ENCODE measurements at places on chromosomes 12 and 14.
A peak's percentile ranks its signal among the peaks of the same experiment; 100 is the strongest.

- no peak for DNase-seq
These were observed 2.5 kb upstream of the LPAR5 start for GRCh38 chr12:6638305-6638704.

- no peak for DNase-seq
These were observed 77.2 kb downstream of the CCDC92 start for GRCh38 chr12:123895451-123895850.

DNA sequence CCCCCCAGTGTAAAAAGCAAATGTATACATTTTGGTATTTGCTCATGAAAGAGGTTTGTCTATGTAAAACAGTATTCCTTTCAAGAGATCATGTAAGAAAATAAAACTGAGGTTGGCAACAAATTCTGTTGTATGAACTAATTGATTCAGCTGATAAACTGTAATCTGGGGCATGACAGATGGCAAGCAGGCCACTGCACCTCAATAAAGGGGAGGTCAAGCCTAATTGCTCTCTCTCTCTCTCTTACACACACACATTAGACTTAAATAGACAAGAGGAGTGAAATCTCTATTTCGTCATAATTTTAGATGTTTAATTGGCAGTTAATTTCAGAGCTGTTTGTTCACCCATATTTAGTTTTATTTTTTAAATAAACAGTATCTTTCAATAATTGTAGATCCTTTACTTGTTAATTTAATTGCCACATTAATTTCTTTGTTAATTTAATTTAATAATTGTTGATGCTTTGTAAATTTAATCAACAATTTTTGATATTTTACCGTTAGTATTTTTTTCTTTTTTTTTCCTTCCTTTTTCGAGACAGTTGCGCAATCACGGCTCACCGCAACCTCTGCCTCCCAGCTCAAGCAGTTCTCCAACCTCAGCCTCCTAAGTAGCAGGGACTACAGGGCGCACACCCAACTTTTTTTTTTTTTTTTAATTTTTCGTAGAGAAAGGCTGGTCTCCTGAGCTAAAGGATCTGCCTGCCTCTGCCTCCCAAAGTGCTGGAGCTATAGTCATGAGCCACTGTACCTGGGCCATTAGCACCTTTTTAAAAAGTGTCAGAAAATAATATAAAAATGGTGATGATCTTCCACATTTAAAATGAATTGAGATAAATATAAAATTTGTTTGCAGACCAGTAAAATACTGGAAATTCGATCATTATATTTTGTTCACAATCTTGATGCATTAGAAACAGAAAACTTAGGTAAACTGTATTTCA is 577.7 kb downstream of the SLC16A7 start:
- no peak for DNase-seq

- peak; percentile 92 for DNase-seq
These were observed 65.8 kb upstream of the DACT1 start for GRCh38 chr14:58571769-58572472.

DNA sequence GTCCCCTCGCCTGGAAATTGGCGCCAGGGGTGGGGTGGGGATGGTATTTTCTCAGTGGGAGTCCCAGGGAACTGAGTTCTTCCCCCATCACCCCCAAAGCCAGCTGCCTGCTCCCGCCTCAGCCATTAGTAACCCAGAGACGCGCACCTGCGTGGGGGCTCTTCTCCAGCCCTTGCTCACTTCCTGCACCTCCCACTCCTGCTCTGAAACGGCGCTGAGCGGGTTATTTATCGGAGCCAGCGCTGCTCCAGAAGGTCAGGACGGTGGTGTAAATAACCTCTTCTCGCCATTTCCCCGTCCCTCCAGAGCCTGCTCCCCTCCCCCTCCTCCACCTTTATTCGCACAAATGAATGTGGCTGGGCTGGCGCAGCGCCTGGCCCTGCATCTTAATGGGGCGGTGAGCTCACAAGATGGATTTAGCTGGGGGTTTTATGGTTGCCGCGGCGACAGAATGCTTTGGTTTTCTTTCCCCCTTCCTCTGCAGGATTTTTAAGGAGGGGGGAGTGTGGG is 12.2 kb downstream of the GPR84 start:
- peak; percentile 70 for DNase-seq
